ENCODE measurements at places on chromosomes 2 and 18. TPM values are rescaled to one million over a fixed set of nuclear protein-coding genes. Genes with fewer than 3 reads are reported as not detected.

DLX1 gene
- total RNA-seq, result 4.9 TPM

KLF11 gene
- total RNA-seq, result 13.6 TPM

PTH2R gene
- not detected for total RNA-seq

GRCh38 chr2:115505331-115505730 is 1062.9 kb downstream of the DPP10 start:
- DNase-seq, result no peak

DNA sequence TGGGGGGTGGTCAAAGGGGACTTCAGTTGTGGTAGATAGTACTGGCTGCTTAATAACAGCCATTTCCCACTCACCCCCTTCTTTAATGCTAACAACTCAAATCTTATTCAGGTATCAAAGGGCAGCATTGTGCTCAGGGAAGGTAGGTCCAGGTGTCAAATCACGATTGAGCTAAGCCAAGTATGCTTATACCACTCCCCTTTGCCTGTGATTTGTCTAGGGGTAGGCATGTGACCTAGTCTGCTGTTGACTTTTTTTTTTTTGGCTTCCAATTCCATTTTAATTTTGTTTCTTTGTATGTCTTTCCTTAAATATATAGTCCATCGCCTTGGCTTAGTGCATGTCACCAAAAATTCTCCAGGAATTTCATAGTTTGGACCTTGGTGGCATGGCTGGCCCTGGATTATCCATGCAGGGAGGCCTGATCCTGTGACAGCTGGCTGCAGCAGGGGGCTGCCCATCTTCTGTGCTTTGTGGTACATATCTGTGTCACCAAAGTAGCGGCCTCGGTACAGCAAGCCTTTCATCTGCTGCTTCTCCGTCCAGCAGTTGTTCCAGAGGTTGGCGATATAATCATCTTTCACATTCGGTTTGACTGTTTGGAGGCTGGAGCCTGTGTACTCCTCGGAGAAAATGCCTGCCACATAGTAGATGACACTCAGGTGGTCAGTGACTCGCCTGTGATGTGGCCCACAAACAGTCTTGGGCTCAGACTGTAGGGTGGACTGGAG is 68.1 kb upstream of the SPRED2 start:
- no peak for DNase-seq

GRCh38 chr18:11522992-11523391 is 86.4 kb upstream of the SLC35G4 start:
- DNase-seq, result no peak

DNA sequence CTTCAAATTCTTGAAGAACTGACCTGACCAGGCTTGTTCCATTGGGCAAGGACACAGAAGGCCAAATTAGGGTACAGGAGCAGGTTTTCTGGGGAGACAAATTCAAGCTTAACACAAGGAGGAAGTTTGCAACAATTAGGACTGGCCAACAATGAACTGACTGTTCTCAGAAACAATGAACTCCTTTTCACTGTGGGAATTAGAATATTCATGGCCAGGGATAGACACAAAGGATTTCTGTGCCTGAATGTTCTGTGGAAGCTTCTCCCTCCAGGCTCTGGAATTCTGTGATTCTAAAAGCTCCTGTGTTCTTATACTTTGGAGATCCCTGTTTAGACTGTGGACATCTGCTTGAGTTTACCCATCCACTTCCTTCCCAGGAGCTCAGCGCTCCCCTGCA is 15.2 kb downstream of the SMYD1 start:
- no peak for DNase-seq

- DNase-seq, result no peak
Measured at GRCh38 chr2:893311-893710, 57.3 kb upstream of the SNTG2 start.

DNA sequence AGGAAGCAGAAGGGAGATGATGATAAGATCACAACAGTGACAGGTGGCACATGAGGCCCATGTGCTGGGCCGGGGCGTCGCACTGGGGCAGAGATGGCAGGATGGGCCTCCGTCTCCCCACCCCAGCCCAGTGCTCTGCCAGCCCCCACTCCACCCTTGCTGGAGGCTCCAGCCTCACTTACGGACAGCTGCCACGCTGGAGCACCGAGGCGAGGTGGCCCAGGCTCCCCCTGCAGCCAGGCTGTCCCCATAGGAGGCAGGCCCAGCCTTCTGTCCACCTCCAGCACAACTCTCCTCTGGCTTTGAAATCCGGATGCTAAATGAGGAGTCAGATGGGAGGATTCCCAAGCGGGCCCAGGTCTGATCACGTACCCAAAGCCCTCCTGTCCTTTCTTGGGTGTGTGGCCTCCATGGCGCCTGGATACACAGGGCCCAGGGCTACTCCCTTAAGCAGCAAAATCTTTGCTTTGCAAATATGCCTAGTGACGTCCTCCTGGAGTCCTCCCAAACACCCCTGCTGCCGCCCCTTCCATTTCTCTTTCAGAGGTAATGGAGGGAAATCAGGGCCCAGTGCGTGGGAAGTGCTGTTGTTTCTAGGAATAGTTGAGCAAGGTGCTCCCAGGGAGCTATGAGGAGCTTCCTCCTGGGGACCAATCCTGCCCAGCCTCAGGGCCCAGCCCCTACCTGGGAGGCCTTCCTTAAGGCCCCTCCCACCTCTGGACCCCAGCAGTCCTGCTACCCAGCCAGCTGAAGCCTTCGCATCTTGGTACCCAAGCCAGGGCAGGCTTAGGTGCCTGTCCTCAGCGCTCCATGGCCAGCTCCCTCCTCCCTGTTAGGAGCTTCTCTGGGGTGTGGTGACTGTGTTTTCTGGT is 170.4 kb upstream of the MYCN start:
- no peak for DNase-seq

GRCh38 chr2:64054161-64054915 is 35.1 kb upstream of the VPS54 start:
- DNase-seq, result no peak

- no peak for DNase-seq
Measured at GRCh38 chr2:205715831-205716525, 33.7 kb downstream of the NRP2 start.

DNA sequence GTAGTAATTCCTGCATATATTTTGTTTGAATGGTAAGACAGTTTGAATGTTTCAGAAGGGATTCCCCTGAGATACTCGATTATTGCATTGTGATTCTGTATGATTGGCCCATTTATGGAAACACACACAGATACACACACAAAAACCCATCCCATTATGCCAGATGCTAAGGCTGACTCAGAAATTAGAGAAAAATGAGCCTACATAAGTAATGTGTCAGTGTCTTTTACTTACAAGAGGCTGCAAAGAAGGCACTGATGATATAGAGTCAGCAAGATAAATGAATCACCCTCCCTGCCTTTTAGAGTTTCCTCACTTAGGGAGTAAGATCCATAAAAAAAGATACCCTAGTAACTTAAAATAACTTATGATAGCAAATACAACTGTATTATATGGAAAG is 1481.1 kb upstream of the ACVR2A start:
- no peak for DNase-seq
